ENCODE measurements at places on chromosomes 12 and 14.

- DNase-seq: no peak
These were observed 550 bp upstream of the NUP107 start for GRCh38 chr12:68686262-68686594.

DNA sequence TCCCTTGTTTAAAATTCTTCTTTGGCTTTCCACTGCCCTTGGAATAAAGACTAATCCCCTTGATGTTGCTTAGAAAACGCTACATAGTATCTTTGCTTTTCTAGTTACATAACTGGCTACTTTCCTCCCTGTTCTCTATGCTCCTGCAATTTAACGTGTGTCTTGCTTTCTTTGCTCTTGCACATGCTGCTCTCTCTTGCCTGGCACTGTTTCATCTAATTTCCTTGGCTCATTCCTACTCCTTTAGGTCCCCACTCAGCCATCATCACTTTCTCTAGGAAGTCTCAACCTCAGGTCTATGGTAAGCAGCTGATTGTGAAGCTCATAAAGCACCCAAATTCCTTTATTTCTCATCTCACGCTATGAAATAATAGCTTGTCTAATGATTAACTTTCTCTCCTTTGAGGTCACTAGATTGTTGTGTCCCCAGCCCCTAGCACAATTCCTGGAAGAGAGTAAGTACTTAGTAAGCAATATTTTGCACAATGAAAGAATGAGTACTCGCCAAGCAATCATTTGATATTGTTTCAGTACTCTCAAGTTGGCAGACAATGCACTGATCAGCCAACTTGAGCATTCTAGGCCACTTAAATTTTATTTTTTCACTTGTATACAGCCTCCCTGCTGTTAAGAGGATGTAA, 3.3 kb downstream of the ALDH6A1 start:
- no peak for DNase-seq

DNA sequence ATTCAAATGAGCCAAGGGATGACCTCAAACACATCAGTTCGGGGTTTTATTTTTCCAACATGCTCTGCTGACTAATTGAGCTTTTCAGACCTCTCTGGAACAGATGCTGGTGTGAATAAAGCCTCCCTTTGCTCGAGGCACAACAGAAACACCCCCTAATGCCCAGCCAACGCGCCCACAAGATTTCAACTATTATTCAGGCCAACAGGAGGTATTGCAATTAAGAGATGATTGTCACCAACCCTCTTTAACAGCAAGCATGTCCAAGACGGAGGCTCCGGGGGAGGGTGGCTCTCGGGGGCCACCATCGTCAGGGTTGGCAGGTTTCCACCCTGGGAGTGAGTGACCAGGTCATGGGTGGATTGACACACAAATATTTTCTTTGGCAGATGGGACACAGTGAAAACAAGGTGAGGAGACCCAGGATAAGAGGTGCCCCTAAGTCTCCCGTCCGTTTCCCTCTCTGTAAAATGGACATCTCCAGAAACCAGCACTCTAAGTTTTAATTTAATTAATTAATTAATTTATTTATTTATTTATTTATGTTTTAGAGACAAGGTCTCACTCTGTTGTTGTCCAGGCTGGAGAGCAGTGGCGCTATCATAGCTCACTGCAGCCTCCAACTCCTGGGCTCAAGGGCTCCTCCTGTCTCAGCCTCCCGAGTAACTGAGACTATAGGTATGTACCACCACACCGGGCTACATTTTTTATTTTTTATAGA, 56.1 kb downstream of the MAP1LC3B2 start:
- DNase-seq: no peak

- DNase-seq: no peak
These were observed at the start of gene HSPB8 for GRCh38 chr12:119178544-119179334. HSPB8 (plus strand) TSS chr12:119178931; CDS start chr12:119179313, 382 bp downstream.

GRCh38 chr14:22071006-22071405, 397.4 kb upstream of the OR4E1 start:
- DNase-seq: no peak

- DNase-seq: no peak
These were observed 193.0 kb downstream of the MON2 start for GRCh38 chr12:62659453-62660295.

GRCh38 chr12:19239616-19240234, 110.2 kb downstream of the PLEKHA5 start:
- no peak for DNase-seq

GRCh38 chr14:101235335-101236103, 325.8 kb upstream of the DIO3 start:
- peak; percentile 66 for DNase-seq

GRCh38 chr12:89573051-89573810, 47.4 kb upstream of the POC1B start:
- no peak for DNase-seq

DNA sequence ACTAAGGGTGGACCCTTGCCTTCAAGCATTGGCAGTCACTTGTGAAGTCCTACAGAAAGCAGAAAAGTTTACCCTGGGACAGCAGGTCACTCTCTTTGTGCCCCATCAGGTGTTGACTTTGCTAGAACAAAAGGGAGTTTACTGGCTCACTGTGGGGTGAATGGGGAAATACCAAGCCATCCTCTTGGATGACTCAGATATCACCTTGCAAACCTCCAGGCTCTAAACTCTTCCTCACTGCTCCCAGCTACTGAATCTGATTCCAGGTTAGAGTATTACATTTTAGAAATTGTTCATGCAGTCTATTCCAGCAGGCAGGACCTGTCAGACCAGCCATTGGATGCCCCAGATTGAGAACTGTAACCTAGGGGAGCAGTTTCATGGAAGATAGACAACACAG, 7.3 kb upstream of the EDDM3B start:
- no peak for DNase-seq

DNA sequence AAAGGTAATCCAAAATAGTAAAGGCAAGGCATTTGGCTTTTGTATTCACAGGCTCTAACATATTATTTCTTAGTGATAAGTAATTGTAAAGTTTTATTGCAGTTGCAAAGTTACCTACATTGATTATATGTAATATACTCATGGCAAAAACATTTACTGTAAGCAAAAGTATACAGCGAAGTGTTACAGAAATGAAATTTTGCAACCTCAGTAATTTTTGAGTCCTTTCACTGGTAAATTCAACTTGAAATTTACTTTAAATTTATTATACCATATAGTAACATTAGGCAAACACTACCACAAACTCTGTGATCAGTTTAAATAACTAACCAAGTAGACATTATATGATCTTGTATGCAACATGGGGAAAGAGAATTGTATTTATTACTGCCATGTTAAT, 89.0 kb downstream of the CDK17 start:
- DNase-seq: no peak

Measured in inflammatory macrophage (primary cell).